Stimulated activated CD8-positive, alpha-beta memory T cell treated with anti-CD3 and anti-CD28 coated beads, Interleukin-7, amount 100 ng/mL, for 1 hour (primary cell): ENCODE measurements at places on chromosomes 5 and 9.

DNA sequence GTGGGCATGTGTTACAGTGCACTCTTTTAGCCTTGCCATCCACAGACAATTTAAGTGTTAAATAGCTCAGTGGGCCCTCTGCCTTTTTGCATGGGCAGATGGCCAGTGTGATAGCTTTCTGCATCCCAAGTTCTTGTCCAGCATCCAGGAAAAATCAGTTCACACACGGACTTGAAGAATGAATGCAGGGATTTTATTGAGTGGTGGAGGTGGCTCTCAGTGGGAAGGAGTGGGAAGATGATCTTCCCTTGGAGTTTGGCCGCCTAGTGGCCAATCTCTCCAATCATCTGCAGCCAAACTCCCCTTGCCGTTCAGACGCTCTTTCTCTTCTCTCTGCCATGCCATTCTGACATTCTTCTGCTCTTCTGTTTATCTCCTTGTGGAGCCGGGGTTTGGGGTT is 322.4 kb upstream of the GRAMD2B start:
- DNase-seq = no peak

DNA sequence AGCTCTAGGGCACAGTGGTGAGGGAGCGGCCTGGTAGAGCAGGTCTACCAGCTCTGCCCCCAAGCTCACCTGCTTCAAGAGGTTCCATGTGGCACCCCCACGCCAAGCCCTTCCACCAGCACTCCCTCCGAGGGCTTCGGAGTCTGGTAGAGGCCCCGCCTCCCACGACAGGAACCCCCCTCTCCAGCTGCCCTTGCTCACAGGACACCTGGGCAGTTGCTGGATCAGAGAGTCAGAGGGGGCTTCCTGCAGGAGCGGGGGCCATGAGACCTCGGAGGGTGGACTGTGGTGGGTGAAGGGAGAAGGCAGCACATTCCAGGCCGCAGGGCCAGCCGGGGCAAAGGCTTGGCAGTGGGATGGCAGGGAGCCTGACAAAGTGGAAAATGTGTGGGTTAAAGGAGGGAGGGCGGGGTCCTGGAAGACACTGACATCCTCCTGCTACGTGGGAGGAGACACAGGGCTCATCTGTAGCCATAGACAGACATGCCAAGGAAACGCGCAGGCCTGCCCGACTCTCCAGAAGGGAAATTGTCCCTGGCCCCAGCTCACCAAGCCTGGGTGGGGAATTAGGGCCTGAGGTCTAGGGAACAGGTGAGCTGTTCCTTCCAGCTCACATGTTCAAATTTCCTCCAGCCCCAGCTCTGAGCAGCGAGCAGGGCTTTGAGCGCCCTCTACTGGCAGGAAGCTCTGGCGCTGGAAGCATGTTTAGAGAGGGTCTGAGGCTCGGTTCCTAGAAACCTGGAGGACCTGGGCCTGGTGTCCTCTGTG is 74.2 kb downstream of the NTNG2 start:
- DNase-seq = peak; percentile 60

GRCh38 chr9:75455444-75455921 is 367.2 kb downstream of the OSTF1 start:
- no peak for DNase-seq

- no peak for DNase-seq
These were observed 379.8 kb downstream of the SPOCK1 start for GRCh38 chr5:137119321-137119720.

- DNase-seq = no peak
These were observed 1856.5 kb upstream of the CDH6 start for GRCh38 chr5:29337030-29337429.

DNA sequence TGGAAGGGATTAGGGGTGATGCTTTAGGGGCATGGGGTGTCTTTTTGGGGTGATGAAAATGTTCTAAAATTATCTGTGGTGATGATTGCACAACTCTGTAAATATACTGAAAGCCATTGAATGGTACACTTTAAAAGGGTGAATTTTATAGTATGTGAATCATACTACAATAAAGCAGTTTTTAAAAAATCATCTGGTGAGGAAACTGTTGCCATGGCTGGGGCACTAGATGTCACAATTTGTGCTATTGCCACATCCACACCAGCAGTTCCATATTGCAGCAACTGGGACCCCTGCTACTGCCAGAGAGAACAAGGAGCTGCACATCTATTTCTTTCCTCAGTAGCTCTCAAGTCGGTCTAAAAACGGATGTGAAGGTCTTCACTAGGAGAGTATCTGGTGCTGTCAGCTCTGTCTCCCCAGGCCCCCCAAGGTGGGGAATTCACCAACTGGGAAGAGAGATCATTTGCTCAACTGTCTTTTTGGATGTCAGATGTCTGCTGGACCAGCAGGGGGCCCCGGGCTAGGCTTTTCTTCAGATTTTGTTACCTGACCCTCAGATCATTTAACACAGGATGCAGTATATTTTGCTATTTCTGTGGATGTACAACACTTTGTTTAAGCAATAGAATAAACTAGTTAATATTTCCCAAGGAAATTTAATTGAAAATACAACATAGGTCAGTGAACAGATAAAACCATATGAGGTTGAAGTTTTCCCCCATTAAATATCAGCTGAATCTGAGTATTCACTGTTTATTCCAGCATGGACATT is 13.2 kb downstream of the CMYA5 start:
- peak; percentile 7 for DNase-seq

GRCh38 chr5:156378159-156378558 is 51.2 kb downstream of the SGCD start:
- DNase-seq = no peak

DNA sequence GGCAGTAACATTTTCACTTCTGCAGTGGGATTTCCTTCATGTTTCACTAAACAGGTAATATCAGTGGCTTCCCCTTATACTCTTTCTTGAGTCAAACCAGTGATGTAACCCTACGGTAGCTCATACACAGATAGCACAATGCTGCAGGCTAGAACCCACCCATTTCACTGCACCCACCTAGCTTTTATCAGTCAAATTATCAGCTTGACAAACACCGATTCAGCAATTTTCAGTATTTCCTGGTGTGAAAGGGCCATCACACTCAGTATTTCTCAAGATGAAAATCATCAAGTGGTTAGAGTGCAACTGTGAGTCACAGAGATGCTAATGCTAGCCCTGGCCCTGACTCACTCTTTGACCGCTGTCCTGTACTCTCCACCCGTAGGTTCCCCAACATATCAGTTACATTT is 242.3 kb upstream of the PTGER4 start:
- peak; percentile 11 for DNase-seq

GRCh38 chr5:139904816-139905661 is 109.4 kb downstream of the PSD2 start:
- DNase-seq = no peak

DNA sequence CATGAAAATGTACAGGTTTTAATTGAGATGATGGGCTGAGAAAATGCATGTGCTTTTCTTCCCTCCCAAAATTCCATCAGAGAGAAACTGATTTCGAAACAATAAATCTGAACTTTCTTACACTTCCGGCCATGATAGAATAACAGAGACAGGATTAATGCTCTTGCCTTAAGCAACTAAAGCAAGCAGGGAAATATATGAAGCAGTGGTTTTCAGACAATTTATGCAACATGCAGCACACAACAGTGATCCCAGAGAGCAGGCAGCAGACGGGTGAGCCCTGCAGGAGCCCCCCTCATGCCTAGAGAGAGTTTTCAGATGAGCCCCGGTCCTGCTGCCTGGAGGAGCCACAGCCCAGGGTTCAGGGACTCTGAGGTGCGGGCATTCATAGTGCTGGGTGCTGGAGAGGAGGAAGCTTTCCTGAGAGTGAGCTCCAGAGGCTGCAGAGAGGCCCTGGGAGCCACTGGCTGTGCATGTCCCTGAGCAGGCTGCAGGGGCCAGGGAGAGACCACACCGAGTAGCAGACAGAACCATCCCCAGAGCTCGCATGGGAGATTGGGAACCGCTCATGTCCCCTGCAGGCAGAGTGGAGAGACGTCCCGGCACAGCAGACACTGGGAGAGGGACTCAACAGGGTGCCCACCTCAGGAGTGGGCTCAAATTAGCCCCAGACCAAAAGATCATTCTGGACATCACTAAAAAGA is 143.5 kb downstream of the OLFM1 start:
- no peak for DNase-seq

DNA sequence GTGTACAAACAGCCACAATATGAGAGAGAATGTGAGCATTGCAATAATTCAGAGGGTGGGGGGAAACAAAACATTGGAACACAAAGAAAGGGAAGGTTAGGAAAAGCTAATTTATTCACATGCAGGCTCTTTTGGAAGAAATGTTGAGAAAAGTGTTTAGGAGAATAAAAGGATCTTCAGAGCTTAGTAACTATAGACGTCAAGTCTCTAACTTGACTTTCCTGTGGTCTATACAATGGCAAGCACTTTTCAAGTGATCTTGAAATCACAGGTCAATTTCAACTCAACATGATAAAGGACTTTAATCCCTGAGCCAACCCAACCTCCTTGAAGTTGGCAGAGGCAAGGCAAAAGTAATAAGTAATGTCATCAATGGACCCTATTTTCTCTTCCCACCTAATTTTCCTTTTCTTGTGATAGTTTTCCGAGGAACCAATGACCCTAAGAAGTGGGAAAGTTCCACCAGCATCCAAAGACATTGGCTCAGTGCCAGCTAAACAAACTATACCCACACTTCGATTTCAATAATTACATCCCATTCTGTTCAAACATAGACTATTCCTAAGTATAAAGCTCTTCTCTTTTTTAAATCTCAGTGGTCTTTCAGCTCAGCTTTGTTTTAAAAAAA is 23.7 kb downstream of the RFK start:
- DNase-seq = no peak

DNA sequence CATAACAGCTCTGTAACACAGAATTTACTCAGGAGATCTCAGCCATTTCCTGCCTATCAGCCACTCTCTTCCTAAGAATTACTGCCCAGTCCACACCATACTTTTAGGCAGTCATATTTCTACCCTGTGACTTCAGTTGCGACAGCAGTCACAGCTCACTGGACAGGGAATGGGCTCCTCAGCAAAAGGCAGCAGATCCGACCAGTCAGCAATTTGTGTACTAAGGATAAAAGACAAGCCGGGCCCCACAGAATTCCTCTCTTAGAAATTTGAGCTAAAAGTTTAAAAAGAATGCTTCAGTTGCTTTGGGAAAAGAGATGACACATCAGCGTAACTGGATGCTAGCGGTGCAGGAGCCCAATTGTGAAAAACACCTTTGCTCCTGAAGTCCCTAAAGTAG is 172.1 kb downstream of the ENC1 start:
- no peak for DNase-seq

GRCh38 chr9:138009803-138010690 is 132.5 kb downstream of the CACNA1B start:
- DNase-seq = no peak

DNA sequence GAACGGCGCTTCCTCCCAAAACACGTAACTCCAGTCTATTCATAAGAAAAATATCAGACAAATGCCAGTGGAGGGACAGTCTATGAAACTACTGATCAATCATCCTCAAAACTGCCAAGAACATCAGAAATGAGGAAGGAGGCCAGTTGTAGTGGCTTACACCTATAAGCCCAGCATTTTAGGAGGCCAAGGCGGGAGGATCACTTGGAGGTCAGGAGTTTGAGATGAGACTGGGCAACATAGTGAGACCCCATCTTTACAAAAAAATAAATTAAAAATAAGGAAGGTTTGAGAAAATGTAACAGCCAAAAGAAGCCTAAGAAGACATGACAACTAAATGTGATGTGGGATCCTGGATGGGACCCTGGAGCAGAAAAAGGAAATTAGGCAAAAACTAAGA is 58.9 kb upstream of the MIER3 start:
- no peak for DNase-seq

GRCh38 chr9:123234853-123235252 is 33.5 kb downstream of the STRBP start:
- DNase-seq = no peak

GRCh38 chr5:168413062-168413461 is 73.2 kb upstream of the RARS1 start:
- no peak for DNase-seq

GRCh38 chr9:14029806-14030374 is 284.1 kb downstream of the NFIB start:
- no peak for DNase-seq

- DNase-seq = no peak
These were observed 9.7 kb downstream of the IPPK start for GRCh38 chr9:92660266-92660665.

GRCh38 chr5:79521156-79521555 is 7.2 kb upstream of the HOMER1 start:
- DNase-seq = no peak

DNA sequence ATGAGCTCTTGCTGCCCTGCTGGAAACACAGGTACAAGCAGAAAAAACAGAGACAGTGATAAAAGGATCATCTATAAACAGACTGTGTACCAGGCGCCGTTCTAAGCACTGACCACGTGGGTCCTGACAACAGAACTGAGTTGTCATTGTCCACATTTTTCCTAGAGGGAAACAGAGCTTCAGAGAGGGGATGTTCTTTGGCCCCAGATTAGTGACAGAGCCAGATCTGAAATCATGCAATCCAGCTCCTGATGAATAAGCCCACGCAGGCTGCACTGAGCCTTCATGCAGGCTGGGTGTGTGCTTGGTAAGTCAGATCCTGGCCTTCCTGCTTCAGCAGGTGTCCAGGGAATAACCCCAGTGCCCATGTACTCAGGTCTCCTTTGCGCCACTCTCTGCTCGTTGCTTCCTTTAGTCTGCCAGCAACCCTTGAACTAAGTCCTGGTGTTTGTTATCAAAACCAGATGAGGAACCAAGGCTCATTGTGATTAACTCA is 22.8 kb upstream of the TCF7 start:
- no peak for DNase-seq

GRCh38 chr5:149110406-149110805 is 30.9 kb upstream of the ABLIM3 start:
- no peak for DNase-seq

GRCh38 chr9:21002040-21002439 is 29.4 kb downstream of the HACD4 start:
- no peak for DNase-seq

GRCh38 chr9:133322701-133323100 is 13.3 kb downstream of the SURF6 start:
- no peak for DNase-seq

- DNase-seq = no peak
These were observed 34.9 kb upstream of the TEK start for GRCh38 chr9:27073841-27074728.

DNA sequence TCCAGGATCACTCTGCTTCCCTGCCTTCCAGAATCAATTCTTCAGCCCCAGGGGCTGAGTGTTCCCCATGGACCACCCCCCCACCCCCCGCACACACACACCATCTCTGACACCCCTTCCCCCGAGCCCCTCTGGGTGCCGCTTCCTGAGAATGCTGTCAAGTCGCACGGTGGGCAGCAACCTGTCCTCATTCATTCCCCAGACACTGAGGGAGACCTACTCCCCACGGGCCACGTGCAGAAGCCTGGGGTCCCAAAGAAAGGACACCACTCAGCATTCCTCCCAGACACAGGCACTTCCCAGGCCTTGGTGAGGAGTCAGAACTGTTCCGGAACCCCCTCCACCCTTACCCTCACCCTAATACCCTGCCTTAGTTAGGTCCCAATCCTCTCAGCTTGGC is 12.8 kb downstream of the CPLX2 start:
- no peak for DNase-seq

DNA sequence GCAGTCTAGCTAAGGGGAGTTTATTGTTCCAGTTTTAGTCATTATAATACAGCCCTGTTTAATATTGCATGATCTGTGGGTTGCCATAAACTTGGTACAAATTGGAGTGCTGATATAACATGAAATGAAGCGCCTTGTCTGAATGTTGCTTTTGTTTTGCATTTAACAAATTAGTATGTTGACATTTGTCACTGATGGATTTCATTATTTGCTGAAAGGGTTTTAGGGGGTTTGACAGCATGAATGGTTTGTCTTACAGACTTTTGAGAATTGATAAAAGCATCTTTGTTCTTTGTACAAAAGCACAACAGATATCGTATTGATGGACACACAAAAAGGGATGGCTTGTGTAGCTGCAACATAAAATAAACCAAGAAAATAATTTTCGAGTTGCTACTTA is 178.3 kb downstream of the AOPEP start:
- no peak for DNase-seq
